ENCODE measurements at places on chromosomes 3 and 15.

DNA sequence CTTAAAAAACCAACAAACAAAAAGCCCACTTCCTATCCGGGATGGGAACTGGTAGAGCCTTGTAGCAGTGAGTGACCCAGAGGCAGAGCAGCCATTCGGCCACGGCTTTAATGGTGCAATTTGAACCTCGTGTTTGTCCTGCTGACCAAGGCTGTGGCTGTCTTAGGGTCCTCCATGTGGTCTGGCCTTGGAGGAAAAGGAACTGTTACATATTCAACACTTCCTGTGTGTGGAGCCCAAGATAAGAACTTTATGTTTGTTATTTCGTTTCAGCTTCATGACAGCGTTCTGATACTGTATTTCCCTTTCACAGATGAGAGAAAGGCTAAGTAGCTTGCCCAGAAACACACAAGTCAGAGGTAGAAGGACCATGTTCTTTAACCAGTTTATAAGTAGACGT lies 269.8 kb downstream of the SV2B start:
- DNase-seq = no peak

GRCh38 chr15:77554306-77555080 lies 78.2 kb downstream of the LINGO1 start:
- DNase-seq = no peak

- no peak for DNase-seq
Observed at GRCh38 chr15:54082836-54083492, 104.7 kb downstream of the UNC13C start.

DNA sequence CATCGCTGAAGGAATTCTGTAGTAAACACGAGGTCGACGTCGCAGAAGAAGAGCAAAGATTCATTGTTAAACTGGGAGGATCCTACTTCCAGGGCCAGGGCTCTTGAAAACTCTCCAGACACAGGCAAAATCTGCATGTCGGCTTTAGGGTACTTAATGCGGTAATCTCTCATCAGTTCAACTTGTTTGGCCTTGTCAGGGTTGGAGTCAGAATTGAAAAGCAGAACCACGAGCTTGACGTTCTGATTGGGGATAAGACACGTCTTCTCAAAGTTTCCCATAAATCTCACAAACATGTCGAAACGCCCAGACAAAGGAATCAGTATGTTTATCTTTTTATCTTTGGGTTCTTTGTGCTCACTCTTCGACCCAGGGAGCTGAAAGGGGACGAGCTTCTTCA lies 74.0 kb downstream of the CHSY1 start:
- no peak for DNase-seq

- peak; percentile 64 for DNase-seq
Observed at GRCh38 chr3:177284383-177284881, 87.2 kb upstream of the TBL1XR1 start.

DNA sequence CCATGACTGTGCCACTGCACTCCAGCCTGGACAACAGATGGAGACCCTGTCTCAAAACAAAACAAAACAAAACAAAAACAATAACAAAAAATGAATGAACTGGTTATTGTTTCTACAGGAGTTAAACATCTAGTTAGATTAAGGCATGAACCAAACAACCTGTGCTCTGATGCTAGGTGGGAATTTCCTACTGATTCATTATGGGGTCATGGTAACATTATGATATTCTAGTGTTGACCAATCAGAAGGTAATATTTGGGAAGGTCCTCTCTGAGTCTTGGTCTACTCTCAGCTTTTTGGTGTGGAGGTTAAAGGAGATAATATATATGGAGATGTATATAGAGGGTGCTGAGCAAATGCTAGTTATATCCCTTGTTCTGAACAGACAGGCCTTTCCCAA lies 37.6 kb downstream of the MCF2L2 start:
- no peak for DNase-seq

GRCh38 chr3:133933097-133934024 lies 37.7 kb upstream of the RAB6B start:
- DNase-seq = no peak

DNA sequence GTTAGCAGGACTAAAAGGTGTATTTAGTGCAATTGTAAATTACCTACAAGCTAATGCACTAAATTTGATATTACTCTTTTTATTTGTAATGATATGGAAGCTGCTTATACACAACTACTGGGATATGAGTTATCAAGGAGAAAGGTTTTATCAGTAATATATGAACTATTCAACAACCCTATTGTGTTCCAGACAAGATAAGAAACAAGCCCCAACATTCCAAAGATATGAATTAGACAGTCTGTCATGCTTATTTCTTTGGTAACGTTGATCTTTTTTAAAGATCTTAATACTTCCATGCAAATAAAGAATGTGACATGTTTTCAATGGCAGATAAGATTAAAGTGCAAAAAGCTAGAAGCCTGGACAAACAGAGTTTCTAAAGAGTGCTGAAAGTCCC lies 314.0 kb upstream of the THBS1 start:
- DNase-seq = no peak

- no peak for DNase-seq
Observed at GRCh38 chr3:25888892-25889524, 99.1 kb downstream of the OXSM start.

DNA sequence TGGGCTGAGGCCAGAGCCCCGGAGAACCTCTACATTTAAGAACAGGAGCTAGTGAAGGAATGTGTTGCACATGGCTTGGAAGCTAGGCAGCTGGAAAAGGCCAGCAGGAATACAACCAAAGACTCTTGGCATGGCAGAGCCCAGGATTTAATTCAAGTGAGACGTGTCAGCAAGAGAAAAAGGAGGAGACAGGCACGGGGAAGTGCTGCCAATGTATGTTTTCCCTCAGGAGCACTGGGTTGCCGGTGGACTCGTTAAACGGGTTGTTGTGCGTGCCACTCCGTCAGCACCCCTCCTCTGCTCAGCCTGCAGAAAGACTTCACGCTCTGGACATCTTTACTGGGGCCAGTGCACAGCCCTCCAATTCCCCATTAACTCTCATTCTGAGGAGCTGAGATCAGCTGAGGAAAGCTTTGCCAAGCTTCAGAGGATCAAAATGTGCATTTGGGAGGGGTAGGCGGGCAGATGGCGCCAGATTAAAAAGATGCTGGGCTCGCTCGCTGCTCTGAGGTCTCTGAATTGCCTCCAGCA lies 103.7 kb downstream of the PDZRN3 start:
- DNase-seq = no peak

DNA sequence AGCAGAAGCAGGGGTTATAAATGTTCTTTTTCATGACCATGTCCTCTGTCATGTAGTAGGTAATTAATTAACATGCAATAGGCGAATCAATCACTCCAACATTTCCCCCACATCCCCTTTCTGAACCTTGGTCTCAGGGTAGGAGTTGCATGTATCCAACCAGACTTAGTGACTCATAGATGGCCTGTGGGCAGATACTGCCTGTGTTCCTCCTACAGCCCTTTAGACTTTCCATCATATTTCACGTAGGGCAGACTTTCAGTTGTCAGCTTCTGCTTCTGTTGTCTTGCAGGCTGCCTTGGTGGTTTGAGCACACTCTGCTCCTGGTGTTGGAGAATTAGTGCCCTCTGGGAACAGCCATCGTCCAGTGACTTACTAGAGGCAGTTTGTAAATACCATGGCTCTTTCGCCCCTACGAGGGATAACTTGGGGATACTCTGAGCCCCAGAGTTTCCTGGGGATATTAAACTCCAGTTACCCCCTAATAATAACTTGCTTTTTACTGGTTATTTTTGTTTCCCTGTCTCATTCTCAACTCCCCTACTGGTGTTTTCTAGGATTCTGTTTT lies 244.4 kb downstream of the EDEM1 start:
- DNase-seq = no peak

DNA sequence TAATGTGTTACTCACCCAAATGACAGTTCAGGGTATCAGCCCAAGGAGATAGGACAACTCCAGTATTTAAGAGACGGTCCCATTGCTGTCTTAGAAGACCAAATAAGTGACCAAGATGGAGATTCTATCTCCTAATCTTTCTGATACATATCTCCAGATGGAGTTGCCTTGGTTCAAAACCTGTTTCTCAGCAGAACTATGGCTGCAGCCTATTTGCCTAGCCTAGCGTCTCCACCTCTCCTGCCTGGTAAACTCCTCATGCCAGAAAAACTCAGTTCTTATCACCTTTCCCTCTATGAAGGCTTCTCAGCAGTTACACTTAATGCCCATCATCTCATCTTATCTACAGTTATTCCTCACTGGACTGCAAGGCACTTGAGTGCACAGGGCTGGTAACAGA lies 1.2 kb upstream of the CSPG5 start:
- no peak for DNase-seq

DNA sequence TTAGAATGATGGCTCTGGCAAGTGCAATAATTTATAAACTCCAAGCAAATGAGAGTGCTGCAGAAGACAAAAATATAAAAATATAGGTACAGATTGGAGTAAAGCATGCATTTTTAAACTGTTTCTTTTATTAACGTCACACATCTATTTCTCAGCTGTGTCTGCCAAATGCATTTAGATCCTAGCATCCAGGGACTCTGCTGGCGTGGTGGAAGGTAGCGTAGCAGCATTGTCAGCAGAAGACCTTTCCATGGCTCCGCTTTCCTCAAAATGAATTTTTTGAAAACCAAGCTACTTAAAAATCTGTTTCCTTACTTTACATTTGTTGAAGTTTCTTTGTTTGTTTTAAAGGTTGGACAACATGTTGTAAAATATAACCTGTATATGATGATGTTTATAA lies 16.3 kb upstream of the ATP10A start:
- no peak for DNase-seq

DNA sequence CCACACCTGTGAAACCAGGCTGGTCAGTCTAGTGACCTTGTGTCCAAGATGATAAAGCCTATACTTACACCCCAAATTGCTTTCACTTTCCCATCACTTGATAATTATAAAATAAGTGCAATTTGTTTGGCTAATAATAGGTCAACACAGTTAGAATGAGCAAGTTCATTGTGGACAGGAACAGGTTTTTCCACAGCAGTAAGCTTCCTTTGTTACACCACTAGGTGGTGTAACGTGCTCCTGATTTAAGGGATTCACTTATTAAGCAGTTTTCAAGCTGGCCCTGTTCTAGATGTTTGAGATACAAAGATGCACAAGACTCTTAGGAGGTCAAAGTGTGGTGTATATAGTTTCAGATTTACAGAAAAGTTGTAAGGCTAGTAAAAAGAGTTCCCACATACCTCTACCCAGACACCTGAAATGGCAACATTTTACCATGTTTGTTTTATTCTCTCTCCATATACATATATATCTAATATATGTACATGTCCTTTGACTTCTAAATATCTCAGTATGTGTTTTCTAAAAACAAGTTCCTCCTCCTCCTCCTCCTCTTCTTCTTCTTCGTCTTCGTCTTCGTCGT lies 6.8 kb upstream of the MFSD1 start:
- DNase-seq = no peak

GRCh38 chr3:70308760-70309159 lies 3.7 kb downstream of the MDFIC2 start:
- no peak for DNase-seq

- DNase-seq = no peak
Observed at GRCh38 chr3:53534676-53535400, 40.4 kb downstream of the CACNA1D start.

DNA sequence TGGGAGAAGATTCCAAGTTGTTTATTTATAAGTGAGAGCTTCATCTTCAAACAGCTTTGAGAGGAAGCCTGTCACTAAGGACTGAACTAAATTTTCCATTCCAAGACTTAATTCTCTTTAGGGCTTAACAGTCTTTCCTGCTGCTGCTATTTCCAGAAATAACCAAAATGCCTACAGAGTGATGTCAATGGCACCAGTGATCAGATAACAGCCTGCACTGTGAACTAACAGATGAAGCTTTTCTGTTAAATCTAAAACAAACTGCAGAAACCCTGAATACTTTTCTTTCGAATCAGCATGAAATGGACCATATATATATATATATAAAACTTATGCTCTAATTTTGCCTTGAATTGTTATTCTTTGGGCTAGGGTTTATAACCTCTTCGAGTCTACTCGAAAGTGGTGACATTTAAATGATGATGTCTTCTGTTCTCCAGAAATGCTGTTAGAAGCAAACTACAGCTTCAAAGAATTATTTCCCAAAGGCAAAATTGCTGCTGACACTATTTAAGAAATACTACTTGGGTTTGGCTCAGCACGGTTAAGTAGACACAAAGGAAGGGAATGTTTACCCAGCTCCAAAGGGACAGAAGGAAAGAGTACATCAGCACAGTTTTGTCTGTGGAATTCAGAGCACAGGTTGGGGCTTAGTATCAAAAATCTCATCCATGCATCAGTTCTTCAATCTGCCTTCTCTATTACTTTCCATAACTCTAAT lies 238.5 kb upstream of the LRRN1 start:
- no peak for DNase-seq

GRCh38 chr15:78810362-78811123 lies 721 bp downstream of the ADAMTS7 start:
- peak; percentile 80 for DNase-seq

DNA sequence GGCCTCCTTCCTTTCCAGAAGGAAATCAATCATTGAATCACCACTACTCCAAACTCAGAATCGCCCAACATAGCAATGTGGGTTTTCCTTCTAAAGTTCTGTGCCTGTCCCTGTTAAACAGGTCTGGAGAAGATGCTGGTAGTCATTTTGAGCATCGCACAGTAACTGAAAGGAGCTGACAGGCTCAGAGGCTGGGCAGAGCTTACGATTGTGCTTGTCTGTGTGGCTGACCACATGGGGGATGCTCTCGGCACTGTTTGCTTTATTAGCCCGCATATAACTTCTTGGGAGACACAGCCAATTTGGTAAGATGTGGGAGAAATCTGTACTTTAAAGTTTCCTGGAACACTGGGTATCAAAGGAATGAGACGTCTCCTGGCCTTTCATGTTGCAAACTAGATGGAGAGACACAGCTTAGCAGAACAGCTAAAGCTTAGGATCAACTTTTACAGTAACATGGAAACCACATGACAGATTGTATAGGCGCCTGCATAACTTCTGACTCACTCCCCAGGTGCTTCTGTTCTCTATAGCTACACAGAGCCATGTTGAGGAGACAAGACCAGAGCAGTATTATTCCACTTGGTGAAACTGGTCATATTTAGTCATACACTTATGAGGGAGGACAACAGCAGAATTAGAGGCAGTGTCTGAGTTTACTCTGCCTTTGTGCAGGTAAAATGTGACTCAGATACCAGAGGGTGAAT lies 374.1 kb downstream of the RORA start:
- DNase-seq = no peak

GRCh38 chr3:165855581-165855980 lies 18.4 kb upstream of the BCHE start:
- no peak for DNase-seq

GRCh38 chr15:47755941-47756340 lies 38.6 kb downstream of the SEMA6D start:
- DNase-seq = no peak

- no peak for DNase-seq
Observed at GRCh38 chr3:40328374-40328773, 18.9 kb downstream of the EIF1B start.

GRCh38 chr3:111278959-111279358 lies 207.3 kb downstream of the NECTIN3 start:
- DNase-seq = no peak

- no peak for DNase-seq
Observed at GRCh38 chr3:165070682-165071081, 7.6 kb downstream of the SI start.

DNA sequence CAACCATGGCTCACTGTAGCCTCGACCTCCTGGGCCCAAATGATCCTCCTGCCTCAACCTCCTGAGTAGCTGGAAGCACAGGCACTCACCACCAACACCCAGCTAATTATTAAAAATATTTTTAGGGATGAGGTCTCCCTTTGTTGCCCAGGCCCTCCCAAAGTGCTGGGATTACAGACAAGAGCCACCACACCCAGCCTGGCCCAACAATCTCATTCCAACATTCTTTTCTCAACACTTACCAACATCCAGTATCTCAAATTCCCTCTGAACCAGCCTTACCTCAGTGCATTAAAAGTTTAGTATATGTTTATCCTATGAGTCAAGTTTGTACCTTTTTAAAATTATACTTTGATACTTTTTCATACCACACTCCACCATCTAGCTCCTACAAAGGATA lies 25.0 kb downstream of the ANXA2 start:
- no peak for DNase-seq
